ENCODE measurements at places on chromosomes 13 and 19.

DNA sequence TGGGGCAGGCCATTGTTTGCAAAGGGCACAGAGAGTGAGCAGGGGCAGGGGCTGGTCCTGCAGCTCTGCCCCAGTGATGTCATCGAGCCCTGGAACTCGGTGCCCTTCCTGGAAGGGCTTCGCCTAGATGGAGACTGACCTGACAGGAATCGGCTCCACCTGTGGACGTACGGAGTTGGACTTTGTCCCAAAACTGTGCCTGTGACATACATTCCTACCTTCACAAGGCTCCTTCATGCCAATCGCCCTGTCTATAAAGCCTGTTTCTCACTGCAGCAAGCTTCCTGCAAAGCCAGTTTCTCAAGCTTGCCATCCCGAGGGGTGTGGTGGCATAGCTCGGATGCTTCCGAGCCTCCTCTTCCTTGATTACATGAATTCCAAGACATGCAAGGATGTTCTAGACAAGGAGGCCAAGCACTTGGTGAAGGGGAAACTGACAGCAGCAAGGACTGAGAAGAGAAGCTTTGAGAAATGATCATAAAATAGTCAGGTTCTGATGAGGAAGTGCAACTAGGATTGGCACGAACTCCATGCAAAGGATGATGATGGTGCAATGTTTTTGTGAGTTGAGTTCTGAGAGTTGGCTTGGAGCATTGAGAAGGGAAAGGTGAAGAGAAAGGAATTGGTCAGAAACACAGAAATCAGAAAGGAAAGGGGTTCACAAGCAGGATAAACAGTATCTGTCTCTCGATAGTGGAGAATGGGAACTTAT lies 73.6 kb upstream of the STK24 start:
- DNase-seq = peak; percentile 56

DNA sequence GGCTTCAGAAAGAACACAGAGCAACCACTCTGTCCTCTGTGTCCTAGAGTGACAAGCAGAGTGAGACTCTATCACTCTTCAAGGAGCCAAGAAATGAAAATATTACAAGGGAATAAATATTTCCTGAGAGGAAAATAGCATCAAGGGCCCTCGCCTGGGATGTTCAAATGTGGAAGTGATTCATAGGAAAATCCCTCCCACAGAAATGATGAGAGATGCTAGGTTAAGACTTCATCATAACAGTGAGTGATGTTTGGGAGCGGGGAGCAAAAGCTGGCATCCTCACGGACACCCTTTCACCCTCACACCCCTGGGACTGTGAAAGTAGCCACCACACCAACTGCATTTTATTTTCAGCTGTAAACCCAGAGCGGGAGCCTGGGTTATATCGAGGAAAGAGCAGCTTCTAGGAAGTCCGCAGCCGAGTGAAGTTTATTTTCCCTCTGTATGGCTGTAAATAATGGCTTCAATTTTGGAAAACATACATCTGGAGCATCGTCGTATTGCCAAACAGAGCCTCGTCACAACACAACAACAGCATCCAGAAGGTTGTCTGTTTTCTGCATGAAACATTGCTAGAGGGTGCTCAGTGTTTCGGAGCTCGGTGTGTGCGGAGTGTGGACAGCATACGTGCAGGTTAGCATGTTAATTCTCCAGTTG lies 54.8 kb downstream of the DLEU7 start:
- no peak for DNase-seq

GRCh38 chr19:53007200-53007599 lies 6.5 kb upstream of the ERVV-1 start:
- no peak for DNase-seq

DNA sequence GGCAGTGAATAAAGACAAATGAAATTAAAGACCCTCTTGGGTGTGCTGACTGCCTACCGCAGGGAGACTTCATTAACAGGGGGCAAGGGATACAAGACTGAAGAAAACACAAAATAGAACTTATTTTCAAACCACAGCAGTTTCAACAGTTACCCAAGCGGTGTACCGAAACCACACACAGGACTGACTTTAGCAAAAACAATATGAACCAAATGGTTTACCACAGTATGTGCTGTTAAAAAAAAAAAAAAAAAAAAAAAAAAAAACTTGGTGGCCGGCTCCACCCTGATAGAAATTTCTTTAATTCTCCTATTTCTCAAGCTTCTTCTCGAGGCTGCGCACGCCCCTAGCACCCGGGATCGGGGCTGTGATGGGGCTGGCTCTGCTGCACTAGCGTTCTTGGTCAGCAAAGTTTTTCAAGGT lies 42.6 kb downstream of the KLF2 start:
- DNase-seq = no peak

Measured in umbilical cord (tissue), 2 donors.